ENCODE measurements at places on chromosomes 7 and 10.

DNA sequence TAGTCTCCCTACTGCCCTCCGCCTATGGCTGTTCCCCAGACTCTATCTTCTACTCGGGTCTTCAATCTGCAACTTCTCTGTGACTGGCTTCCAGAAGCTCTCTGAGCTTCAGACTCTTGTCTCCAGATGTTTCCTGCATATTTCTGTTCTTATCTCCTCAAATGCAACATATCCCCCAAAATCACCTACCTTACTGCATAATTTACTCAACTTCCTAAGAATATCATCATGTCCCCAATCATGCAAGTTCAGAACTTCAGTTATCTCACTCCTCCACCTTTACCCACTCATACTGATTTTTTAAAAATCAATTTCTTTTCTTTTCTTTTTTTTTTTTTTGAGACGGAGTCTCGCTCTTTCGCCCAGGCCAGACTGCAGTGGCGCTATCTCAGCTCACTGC, 68.8 kb downstream of the RAPGEF5 start:
- no peak for DNase-seq

DNA sequence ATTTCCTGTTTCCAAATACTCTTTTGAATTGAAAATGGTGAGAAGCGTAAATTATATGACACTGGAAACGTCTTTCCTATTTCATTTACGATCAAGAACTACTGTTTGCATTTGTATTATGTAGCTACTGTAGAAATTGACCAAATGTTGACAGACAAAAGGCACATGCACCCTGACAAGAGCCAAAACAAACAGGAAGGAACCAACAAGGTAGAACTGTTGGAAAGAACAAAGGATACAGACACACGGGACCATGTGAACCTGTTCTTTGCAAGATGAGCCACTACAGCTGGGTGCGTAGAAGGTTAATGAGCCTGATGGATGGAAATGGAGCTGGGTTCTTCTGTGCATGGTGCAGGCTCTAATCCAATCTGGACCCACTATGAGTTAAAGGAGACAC, 48.4 kb upstream of the FZD8 start:
- DNase-seq = no peak

GRCh38 chr10:28559618-28560017, 26.7 kb downstream of the WAC start:
- no peak for DNase-seq

- DNase-seq = no peak
Observed at GRCh38 chr10:102433619-102434046, 1.3 kb upstream of the CUEDC2 start.

- no peak for DNase-seq
Observed at GRCh38 chr7:39133088-39133487, 155.4 kb downstream of the POU6F2 start.

DNA sequence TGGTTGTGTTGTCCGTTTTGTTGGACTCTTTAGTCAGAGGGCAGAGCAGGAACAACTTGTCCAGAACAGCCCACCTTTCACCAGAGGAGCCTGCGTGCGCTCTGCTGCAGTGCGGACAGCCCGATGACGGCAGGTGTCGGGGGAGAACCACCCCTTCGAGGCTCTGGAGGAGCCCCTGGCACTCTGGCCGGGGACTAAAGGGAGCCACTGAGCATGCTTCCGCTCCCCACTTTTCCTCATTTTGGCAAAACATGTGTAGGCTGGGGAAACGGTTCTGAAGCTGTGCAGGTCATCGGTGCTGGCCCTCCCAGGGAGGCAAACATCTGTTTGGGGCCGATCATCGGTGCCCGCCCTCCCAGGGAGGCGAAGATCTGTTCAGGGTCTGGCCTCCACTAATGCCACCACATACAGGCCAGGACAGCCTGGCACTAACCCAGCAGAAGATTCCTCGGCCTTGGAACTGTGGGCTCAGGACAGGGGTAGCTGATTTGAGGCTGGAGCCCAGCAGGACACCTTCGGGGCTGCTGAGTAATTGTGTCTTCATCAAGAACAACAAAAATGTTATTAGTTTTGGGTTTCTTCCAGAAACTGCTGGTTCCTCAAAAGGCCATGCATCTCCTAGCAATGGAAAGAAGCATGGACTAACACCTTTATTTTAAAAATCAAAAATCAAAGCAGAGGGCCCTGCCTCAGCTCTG, 124.4 kb upstream of the TCERG1L start:
- no peak for DNase-seq

GRCh38 chr7:134932707-134933370, 53.5 kb upstream of the AGBL3 start:
- DNase-seq = no peak

GRCh38 chr7:108402865-108403264, 53.4 kb downstream of the NRCAM start:
- no peak for DNase-seq

DNA sequence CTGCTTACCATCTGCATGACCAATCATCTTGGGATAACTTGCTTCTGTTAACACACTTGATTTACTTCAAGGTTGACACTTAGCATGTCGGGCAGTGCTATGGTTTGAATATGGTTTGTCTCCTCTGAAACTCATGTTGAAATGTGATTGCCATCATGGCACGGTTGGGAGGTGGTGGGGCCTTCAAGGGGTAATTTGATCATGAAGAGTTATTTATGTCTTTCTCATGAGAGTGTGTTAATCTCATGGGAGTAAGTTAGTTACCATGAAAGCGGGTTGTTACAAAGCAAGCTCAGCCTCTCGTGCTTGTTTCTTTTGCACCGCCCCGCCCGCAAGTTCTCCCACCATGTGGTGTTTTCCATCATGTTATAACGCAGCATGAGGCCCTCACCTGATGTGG, 163.6 kb downstream of the DOCK4 start:
- DNase-seq = no peak

- no peak for DNase-seq
Observed at GRCh38 chr10:118373786-118374185, 31.7 kb upstream of the FAM204A start.

- no peak for DNase-seq
Observed at GRCh38 chr7:43768887-43769272, 10.4 kb downstream of the BLVRA start.

GRCh38 chr10:62096256-62096933, 172.2 kb downstream of the RTKN2 start:
- no peak for DNase-seq
